Epithelial cell of prostate (primary cell): ENCODE measurements at places on chromosomes 5 and 9.

- no peak for DNase-seq
Observed at GRCh38 chr9:79013715-79014610, 557.8 kb upstream of the TLE4 start.

DNA sequence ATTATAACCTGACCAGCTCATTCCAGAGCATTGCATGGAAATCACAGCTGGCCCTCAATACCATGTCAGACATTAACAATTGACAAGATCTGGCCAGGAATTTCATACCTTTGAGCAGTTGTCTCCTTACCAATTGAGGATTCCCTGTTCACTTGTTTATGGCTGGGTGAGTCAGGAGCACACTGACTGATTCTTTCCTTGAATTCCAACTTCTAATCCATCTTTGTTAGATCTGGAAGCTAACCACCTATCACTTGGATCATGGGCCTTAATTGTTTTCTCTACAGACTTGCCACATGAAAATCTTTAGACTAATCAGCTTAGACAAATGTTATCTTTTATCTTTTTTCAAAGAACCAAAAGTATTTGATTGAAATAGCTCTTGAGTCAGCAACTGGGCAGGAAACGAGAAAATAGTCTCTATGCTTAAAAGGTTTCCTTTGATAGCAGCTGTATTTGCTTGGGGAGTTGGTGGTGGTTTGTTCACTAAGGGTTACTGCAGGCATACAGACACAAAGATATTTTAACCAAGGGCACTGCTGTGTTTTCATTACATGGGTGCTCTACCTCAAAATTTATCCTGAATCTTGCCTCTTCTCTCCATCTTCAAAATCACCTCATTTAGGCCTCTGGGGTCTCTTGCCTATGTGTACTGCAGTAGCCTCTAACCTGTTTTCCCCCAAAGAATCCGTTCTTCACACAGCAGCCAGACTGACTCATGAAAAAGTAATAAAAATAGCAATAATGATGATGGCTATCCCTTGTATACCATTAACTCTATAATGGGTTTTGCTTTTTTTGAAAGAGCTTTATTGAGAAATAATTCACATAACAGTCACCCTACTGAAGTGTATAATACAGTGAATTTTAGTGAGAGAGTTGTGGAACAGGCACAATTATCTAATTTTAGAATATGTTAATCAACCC lies 197.0 kb upstream of the NMUR2 start:
- no peak for DNase-seq

GRCh38 chr5:172454358-172455086 lies at the start of gene SH3PXD2B:
TSS of gene SH3PXD2B (minus strand) at chr5:172454525. CDS start at chr5:172454352, 173 bp downstream.
- DNase-seq, result no peak

- peak; percentile 71 for DNase-seq
Observed at GRCh38 chr5:62100201-62100600, 205.8 kb upstream of the KIF2A start.

DNA sequence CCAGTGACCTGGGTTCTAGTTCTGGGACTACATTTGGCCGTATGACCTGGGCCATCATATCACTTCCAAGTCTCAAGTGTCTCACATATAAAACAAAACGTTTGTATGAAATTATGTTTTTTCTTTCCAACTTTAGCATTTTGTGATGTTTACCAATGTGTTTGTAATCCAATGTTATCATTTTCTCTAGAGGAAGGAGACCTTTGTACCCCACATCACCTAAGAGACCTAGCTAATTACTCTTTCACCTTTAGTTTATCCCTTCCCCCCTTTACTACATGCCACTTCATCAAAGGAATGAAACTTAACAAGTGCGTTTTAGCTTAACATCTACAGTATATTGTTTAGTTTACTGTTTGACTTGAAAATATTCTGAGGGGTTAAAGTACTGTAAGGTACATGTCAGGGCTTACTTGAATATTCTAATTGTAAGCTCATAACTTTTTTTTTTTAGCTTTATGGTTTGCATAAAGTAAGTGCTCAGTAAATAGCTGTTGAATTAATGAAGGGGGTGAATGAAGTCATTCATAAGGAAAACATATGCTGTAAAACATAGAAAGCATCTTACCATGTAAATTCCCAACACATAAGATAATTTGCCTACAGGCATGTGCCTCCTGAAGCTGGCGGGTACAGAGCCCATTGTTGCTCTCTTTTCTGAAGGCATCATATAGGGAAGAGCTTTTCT lies 2.9 kb downstream of the PIP5K1B start:
- DNase-seq, result no peak

GRCh38 chr9:93929231-93929630 lies 25.9 kb downstream of the BARX1 start:
- no peak for DNase-seq

GRCh38 chr5:73204332-73204731 lies 31.3 kb downstream of the TMEM174 start:
- DNase-seq, result no peak

DNA sequence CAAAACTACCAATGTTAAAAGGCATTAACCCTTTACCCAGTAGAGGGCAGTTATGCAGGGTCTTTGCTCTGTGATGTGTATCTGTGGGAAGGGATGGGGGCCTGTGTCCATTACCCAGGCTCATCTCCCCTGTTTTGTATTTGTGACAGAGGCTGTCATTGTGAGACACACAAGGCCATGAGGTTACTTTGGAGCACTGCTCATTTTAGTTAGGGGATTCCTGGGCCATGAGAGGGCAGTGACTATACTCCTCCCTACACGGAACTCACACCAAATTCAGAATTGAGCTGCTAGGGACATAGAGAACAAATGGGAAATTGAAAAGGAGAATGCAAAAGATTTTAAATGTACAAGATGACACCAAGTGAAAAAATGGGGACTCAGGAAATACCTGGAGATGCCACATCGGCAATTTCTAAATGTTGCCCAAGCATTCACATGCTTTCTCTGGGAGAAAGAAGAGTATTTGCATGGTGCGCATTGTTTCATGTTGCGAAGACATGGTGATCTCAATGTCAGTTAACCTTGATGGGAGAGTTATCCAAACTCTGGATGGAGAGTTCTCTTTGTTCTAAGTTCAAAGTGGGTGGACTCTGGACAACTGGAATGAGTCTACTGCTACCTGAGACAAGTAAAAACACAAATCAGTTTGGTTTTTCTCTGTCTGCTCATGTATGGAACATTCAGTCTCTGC lies 32.5 kb downstream of the C9orf152 start:
- DNase-seq, result no peak

- DNase-seq, result no peak
Observed at GRCh38 chr5:59769832-59770231, 123.7 kb downstream of the PDE4D start.

- DNase-seq, result no peak
Observed at GRCh38 chr5:4661836-4662235, 478.3 kb upstream of the ADAMTS16 start.

GRCh38 chr9:97857606-97858392 lies 4.8 kb downstream of the FOXE1 start:
- DNase-seq, result no peak

GRCh38 chr9:100457517-100457916 lies 15.4 kb upstream of the TMEFF1 start:
- DNase-seq, result no peak

DNA sequence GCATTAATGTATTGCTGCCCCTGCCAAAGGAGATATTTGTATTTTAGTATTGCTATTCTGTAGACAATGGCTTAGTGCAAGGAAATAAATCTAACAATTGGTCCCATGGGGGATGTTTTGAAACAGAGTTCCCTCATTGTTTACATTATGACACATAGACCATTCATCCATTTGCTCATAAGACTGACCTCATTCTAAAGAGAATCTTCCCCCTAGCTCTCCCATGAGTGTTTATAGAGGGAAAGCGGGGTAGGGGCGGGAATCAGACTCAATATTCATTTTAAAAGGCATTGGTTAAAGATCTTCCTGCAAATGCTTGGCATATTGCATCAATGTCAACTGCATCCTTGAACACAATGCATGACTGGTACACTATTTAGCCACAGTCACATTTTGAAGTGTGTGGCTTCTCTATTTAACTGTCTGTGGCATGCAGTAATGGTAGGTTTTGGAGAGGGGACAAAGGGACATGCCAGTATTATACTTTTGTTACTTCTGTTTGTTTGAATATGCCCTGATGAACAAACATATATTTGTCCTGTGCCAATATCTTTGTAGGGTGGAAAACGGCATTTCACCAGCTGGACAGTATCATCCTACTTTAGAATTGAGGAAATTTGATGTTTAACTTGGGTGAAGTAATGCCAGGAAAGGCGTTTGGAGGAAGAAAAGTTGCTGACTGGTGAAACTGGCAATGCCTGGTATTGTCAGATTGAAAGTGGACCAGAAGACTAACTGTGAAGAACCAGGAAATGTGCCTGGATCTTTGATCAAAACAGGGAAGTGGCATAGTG lies 84.1 kb upstream of the MEGF10 start:
- DNase-seq, result peak; percentile 57

DNA sequence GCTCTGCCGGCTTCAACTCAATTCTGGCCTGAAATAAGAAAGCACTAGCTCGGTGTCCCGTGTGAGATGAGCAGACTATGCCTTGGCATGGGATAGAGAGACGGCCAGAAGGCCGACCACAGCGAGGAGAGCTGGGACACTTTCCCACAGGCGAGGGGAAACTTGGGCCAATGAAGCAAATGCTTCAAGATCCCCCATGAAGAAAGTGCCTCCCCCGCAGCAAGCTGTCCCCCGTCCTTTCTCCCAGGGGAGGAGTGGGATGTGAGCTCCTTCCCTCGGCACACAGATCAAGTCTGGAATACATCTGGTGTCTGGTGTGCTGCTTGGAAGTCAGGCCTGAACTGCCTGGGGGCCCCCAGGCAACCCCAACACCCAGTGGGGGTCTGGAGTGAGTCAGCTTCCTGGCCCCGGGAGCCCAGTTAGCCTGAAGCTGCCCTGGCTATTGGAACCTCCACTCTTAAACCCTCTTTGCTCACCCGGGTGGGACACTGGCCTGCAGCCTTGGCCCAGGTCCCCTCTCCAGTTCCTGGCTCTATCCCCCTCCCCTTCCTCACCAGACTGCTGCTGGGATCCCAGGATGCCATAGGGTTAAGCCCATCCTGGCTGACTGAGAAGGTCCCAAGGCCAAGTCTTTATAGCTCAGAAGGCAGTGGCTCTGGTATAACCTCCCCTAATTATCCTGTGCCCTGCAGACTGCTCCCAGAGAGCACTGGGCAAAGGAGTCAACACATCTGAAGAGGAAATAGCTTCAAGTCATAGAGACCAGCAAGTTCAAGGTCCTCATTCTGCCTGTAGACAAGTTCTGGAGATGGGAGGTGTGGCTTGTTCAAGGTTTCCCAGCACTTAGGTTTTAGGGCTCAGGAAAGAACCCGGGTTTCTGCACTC lies 205.3 kb downstream of the TTLL11 start:
- no peak for DNase-seq

GRCh38 chr5:93595420-93596147 lies 12.6 kb downstream of the NR2F1 start:
- no peak for DNase-seq

- no peak for DNase-seq
Observed at GRCh38 chr9:19665146-19665863, 123.5 kb downstream of the SLC24A2 start.

- DNase-seq, result no peak
Observed at GRCh38 chr9:124809211-124809610, 32.3 kb downstream of the OLFML2A start.

DNA sequence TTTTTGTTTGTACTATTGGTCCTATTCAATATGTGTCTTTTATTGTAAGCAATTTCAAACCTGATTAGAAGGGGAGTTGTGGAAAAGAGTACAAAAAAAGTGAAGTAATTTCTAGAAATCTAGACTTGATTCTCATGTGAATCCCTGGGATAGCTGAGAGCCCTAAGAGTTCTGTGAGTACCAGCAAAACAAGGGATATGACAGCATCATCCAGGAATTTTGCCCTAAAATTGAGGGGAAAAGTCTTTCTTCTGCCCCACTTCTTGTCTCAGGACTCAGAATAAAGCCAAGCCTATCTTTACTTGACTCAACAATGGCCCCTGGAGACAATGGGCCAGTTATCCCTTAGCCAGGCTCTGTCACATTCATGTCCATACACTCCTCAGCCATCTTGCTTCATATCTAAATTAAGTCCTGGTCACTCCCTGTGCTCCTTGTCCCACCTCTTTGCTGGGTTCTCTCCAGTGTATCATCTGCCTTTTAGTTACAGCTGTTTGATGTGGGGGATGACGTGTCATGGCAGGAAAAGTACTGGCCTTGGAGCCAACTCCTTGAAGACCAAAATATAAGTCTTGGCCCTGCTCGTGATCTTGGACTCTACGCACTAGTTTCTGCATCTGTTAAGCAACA lies 81.2 kb downstream of the ADAMTS12 start:
- no peak for DNase-seq

DNA sequence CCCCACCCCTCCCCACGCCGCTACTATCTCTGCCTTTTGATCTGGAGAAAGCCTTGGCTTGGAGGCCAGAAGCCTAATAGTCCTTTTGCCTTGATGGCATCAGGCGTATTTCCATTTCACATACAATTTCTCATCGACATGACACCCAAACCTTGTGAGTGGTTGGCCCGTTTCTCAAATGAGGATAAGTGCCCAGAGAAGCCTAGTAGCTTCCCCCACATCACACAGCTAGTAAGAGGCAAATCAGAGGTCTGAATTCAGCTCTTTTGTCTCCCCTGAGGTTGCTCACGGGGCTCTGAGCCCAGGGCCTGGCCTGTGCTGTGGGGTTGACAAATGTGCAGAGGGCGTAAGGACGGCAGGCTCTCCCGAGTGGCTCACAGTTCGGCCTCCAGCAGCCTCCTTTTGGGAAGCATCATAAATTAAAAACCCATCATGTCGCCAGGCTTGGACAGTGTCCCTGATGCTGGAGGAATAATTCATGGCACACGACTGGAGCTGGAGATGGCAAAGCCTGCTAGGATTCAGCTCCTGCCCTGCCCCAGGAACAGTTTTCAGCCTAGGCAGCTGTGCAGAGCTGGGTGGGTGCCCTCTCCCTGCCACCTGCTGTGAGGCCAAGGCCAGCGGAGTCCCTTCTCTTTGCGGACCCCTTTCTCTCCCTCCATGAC lies 263.8 kb downstream of the NSG2 start:
- no peak for DNase-seq

- no peak for DNase-seq
Observed at GRCh38 chr9:92962846-92963245, 15.5 kb downstream of the FGD3 start.

DNA sequence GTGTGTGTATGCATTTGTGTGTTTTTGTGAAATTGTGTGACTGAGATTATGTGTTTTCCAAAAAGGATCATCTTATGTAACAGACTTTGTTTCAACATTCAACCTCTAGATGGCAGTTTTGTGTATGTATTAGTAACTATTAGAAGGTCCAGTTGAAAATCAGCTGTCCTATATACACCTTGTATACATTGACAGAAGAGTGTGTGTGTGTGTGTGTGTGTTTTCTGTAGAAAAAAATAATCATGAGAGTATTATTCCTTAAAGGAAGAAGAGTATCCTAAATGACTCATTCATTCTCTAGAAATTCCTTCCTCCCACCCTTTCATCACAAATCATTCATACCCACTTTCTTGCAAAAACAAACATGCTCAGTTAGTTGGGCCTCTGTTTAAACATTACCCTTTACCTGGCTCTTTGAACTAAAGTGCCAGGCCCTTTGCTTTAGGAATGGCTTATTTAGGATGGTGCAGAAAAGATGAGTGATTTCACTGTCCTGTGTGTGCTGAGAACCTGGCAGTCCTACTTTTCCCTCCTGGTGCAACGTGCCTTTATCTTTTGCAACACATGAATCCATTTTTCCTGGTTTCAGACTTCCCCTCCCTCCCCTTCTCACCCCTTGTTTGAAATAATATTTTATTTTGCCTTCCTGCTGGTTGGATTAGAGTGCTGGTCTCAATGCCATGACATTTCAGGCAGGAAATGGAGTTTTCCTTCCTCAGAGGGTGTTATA lies 152.2 kb downstream of the ARHGAP26 start:
- no peak for DNase-seq

- DNase-seq, result no peak
Observed at GRCh38 chr9:105646879-105647594, 15.2 kb upstream of the TAL2 start.
